G401 (cell line): ENCODE measurements at places on chromosomes 7 and 10.
A peak's percentile ranks its signal among the peaks of the same experiment; 100 is the strongest.

DNA sequence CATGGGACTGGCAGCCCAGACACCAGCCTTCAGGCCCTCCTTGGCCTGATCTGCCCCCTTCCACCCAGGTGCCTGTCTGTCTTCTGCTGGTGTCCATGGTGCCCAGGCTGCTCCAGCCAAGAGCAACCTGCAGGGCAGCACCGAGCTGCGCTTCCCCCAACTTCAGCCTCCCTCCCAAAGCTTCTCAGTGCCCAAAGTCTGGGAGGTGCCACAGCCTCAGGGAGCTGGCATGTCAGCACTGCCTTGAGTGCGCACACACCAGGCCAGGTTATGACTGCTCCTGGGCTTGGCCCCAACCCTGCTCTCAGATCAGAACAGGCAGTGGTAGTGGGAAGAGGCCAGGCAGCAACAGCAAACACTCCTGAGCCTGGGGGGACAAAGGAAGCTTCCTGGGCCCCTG lies 304.6 kb upstream of the NRG3 start:
- no peak for DNase-seq

- DNase-seq = peak; percentile 30
Observed at GRCh38 chr7:13641714-13642113, 347.8 kb downstream of the ETV1 start.

- no peak for DNase-seq
Observed at GRCh38 chr10:101611096-101611905, 23.2 kb downstream of the DPCD start.

DNA sequence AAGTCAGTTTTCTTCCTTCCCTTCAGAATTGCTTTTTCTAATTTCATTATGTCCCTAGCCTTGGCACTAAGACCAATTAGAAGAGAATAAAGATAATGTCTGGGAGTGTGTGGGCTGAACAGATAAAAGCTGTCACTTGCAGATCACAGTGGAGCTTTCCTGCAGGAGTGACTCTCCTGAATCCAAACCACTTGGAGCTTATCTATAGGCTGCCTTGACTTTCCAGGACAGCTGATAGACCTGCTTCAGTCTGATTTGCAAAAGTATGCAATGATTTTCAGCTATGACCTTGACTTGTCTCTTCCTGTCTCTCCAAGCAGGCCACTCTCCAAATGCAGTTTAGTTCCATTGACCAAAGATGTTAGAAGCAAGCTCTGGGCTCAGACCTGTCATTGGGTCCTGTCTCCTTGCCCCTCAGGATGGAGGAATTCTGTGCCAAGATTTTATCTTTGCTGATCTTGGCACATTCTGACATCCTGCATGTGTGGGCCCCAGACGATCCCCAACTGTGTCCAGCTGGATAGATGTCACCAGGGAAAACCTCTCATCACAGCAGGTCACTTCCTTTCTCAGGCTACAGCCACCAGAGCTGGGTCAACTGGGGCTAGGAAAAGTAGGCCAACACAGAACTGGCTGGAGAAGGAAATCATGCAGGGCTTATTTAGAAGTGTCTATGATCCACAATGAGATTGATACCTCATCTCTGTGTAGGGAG lies 120.9 kb upstream of the ZNF438 start:
- DNase-seq = no peak

DNA sequence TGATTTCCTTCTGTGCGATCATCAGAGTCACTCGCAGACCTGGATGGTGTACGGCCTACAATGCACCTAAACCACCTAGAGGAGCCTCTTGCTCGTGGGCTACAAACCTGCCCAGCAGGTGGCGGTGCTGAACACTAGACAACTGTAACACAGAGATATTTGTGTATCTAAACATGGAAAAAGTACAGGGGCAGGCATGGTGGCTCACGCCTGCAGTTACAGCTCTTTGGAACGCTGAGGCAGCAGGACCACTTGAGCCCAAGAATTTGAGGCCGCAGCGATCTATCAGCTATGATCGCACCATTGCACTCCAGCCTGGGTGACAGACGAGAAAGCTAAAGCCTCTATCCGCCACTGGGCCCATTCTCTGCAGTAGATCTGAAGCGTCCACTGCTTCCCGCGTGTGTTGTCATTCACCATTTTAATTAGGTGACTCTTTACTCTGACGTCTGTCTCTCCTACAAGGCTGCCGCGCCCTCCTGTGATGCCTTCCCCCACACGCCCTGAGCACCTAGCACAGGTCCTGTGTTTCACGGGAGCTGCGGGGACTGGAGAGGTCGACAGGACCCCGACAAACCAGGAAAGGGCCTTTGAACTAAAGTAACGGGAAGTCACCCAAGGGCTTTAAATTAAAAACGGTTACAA lies 774 bp downstream of the TUBGCP2 start:
- DNase-seq = peak; percentile 70

- DNase-seq = no peak
Observed at GRCh38 chr7:20346577-20346976, 15.9 kb downstream of the ITGB8 start.

DNA sequence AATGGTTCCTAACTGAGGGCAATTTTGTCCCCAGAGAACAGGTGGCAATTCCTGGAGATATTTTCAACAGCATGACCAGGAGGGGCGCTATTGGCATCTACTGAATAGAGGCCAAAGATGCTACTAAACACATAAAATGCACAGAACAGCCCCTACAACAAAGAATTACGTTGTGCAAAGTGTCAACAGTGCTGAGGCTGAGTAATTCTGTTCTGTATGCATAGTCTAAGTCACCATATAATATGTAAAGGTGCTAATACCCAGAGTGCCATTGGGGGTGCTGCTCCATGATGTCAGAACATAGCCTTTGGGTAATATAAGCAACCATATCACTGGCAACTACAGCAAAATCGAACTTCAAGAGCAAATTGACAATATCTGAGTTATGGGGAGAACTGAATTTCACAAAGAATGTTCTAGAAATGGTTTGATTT lies 213.3 kb upstream of the PHYHIPL start:
- DNase-seq = no peak

DNA sequence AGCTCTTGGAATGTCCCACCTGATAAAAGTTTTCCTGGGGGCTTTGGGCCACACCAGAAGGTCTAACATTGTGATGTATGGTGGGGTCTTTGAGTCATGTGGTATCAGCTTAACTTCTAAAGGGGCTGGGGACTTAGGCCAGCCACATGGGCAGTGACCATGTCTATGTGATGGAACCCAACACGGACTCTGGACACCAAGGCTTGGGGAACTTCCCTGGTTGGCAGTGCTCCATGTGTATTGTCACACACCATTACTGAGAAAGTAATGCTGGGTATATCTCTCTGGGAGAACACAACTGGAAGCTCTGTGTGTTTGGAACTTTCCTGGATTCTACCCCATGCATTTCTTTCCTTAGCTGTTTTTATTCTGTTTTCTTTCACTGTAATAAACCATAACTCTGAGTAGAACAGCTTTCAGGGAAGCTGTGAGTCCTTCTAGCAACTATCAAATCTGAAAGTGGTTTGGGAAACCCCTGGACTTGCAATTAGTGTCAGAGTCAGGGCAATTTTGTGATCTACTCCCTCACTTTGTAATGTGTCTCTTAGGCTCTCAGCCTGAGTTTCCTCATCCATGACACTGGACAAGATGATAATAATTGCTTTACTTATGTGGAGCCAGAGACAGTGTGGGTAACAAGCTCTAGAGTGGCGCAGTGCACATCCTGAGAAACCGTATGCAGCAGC lies 28.4 kb upstream of the AGK start:
- DNase-seq = no peak

- no peak for DNase-seq
Observed at GRCh38 chr10:91349381-91349780, 60.8 kb upstream of the HECTD2 start.

- peak; percentile 58 for DNase-seq
Observed at GRCh38 chr10:133318494-133319127, 9.9 kb downstream of the ZNF511 start.

DNA sequence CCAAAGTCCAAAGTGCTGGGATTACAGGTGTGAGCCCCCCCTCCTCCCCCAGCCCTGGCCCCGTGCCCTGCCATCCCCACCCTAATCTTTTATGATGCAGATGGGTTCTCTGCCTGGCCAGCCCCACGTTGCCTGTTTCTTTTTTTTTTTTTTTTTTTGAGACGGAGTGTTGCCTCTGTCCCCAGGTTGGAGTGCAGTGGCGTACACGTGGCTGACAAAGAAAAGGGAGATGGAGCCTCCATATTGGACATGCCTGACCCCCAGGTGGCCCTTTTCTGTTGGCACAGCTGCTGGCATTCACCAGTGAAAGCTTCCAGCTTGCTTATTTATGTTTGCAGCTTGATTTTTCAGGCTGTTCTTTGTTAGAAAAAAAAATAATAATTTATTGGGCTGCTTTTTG lies 235.3 kb downstream of the CCDC3 start:
- DNase-seq = no peak

GRCh38 chr7:94222516-94222915 lies 172.2 kb upstream of the COL1A2 start:
- no peak for DNase-seq

DNA sequence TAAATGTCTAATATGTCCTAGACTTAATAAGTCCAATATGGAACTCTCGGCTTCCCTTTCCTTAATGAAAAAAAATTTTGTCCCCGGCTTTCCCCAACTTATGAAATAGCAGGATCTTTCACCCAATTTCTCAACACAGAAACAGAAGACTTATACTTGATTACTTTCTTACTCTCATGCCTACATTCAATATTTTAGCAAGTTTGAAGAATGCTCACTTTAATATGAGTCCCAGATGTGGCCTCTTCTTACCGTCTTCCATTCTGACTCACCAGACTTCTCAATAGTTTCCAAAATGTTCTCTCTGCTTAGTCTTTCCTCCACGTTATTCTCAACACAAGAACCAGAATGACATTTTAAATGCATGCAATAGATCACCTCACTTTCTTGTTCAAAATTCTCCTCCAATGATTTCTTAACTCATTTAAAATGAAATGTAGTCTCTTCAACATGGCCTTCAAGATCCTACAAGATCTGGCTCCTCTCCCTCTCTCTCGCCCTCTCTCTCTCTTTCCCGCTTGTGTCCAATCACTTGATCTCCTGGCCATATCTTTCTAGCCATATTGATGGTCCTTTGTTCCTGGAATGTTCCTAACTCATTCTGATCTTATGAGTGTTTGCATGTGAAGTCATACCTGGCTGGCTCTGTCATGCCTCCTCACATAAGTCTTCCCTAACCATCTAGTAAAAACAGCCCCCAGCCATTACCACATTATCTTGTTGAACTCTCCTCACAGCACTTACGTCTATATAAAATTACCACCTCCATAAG lies 119.7 kb upstream of the FAM3C start:
- DNase-seq = no peak

GRCh38 chr10:5365928-5366327 lies 1.2 kb downstream of the UCN3 start:
- no peak for DNase-seq

GRCh38 chr7:77788327-77788902 lies 9.8 kb downstream of the TMEM60 start:
- DNase-seq = no peak

DNA sequence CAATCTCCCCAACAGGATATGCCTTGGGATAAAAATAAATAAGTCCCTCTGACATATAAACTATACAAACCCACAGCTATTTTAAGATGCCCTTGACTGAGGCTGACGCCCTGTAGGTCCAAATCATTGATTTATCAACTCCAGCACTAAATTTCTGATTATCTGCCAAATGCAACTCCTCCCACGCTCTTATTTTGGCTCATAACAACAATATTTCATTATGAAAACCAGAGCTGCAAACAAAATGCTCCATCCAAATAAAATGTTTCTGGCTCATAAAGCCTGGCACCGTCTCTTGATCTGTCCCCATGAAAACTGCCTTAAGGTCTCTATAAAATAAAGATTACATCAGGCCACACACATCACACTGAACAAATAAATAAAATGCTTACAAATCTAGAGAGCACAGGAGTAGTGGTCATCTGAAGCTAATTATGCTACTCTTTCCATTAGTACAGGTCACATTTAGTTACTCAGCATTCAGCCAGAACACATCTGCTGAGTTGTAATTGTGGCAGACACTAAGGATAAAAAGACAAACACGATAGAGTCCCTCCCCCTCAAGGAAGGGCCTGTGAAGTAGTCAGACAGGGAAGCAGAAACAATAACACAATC lies 28.8 kb downstream of the CACUL1 start:
- DNase-seq = no peak

- DNase-seq = no peak
Observed at GRCh38 chr7:149237502-149237901, 1.9 kb upstream of the ZNF212 start.

DNA sequence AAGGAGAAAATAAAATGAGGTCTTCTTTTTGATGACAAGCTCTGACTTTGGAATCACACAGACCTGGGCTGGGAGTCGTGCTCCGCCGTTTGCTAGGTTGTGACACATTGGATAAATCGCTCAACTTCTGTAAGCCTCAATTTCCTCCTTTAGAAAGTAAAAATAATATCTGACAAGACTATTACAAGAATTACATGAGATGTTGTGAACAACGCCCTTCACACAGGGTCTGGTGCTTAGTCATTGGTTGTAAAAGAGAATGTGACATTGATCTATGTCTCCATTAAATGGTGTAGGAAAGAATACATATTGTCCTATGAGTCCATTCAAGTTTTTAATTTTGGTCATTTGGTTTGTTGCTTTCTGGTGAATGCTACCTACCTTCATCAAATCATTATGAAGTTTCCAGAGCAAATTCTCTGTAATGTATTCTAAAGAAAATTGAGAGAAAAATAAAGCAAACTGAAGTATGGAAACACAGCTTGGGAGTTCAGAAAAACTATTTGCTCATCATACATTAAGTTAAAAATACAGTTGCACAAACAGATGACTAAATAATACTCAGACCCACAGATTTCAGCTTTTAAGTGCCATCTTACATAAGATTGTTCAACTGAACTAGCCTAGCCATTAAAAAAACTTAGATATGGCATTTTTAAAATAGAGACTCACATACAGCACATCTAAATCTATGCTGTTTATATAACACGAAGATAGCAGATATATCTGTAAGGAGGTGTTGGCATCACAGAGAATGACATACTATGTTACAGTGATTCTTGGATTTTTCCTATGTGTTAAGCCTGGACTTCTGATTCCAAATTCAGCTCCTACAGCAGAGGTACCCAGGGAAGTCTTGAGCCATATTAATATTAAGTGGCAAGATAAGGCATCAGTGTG lies 12.3 kb upstream of the ADRB1 start:
- no peak for DNase-seq
